Activated naive CD4-positive, alpha-beta T cell treated with anti-CD3 and anti-CD28 coated beads for 36 hours (primary cell): ENCODE measurements at places on chromosomes 2 and 18. TPM values are rescaled to one million over a fixed set of nuclear protein-coding genes. Genes with fewer than 3 reads are reported as not detected.
A peak's percentile ranks its signal among the peaks of the same experiment; 100 is the strongest.

The CLEC4F gene
- not detected for total RNA-seq

- H3K27ac ChIP-seq: no peak overlapping the region
- H3K27me3 ChIP-seq: peaks cover 7% of the 10 kb centered on the region
- H3K36me3 ChIP-seq: no peaks in the 10 kb centered on the region
These were observed 2.1 kb downstream of the DSEL start for GRCh38 chr18:67514465-67514864.

DNA sequence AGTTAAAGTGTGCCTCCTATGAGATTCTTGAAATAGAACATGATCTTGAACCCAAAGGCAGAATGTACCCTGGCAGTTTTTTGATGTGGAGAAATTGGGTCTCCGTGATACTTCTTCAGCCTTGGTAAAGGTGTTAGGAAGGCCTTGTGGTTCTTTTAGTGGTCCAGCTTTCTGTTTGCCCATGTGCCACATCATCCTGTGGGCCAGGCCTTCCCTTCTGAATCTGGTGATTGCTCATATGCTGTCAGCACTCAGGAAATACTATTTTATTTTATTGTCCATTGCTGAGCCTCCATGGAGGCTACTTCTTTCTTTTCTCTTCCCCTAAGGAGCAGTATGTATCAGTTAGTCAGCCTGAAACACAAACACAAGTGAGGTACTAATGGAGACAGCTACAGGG lies 52.9 kb downstream of the CCDC141 start:
- H3K27ac ChIP-seq: no peak overlapping the region
- DNase-seq: no peak
- peaks cover 12% of the 10 kb centered on the region for H3K4me1 ChIP-seq
- no peak overlapping the region for H3K4me3 ChIP-seq
- H3K27me3 ChIP-seq: no peaks in the 10 kb centered on the region
- H3K36me3 ChIP-seq: peaks cover 11% of the 10 kb centered on the region

GRCh38 chr18:27185025-27185763 lies at the start of gene CHST9:
CHST9 (minus strand) TSS chr18:27185308; CDS start chr18:27142809, 42,499 bp downstream.
- H3K27me3 ChIP-seq: peaks cover 29% of the 10 kb centered on the region
- DNase-seq: no peak
- H3K27ac ChIP-seq: no peak within 1 kb of the TSS
- H3K4me3 ChIP-seq: no peak within 1 kb of the TSS
- peaks cover 3% of the 10 kb centered on the region for H3K4me1 ChIP-seq

- H3K4me3 ChIP-seq: no peak overlapping the region
- peaks cover 38% of the 10 kb centered on the region for H3K36me3 ChIP-seq
- no peaks in the 10 kb centered on the region for H3K4me1 ChIP-seq
- H3K27ac ChIP-seq: no peak overlapping the region
- H3K27me3 ChIP-seq: no peaks in the 10 kb centered on the region
These were observed 38.0 kb downstream of the DPP4 start for GRCh38 chr2:162035981-162036380.

DNA sequence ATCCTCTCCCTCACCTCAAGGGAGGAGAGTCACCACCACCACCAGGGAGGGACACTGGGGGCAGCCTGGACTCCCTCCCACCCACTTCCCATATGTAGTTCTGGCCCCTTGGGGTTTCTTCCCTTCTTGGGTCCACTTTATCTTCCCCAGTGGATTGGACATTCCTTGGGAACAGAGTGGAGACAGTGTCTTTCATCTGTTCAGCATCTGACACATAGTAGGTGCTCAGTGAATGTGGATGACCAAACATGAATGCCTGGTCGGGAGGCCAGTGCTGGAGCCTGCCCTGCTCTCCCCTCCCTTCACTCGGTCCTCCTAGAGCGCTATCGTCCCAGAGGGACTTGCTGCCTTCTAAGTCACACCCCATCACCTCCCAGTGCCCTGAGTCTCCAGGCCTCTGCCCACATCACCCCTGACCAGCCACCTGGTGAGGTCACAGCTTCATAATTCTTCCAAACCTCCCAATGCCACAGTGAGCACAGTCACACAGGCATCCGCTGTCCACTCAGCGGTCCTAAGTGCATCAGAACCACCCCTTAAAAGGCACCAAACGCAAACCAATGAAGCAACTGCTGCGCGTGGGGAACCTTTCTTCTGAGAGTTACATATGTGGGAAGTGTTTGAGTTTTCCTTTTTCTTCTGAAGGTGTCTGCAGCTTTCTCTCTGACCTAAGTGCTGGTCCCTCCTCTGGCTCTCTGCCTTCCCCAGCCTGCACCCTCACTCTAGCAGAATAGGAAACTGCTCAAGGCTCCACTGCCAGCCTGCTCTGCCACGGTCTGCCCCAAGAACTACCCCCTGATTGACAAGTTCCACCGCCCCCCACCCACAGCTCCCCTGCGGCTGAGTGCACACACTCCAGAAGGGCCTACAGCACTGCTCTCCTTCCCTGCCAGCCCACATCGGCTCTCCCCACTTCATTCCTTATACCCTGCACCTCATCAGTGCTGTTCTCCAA lies 7.2 kb upstream of the SFXN5 start:
- no peaks in the 10 kb centered on the region for H3K27me3 ChIP-seq
- H3K4me3 ChIP-seq: no peak overlapping the region
- H3K27ac ChIP-seq: no peak overlapping the region
- DNase-seq: no peak
- no peaks in the 10 kb centered on the region for H3K4me1 ChIP-seq

The PREPL gene
- 29.6 TPM for total RNA-seq

The UCN gene
- total RNA-seq: 0.89 TPM

DNA sequence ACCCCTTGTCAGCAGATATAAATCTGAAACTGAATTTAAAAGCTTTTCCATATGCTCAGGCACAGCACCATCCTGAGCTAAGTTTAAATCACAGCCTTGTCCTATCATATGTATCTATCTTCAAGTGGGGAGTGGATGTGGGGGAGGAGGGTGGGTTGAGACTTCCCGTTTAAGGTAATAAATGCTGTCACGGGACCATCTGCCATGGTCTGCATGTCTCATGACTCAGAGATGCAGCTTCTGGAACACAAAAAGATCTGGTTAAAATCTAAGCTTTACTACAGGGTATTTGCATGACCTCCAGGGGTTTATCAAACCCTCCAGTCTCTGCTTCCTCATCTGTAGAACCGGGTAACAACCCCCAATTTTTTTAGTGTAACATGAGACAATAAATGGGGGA lies 377.7 kb upstream of the ST6GAL2 start:
- no peaks in the 10 kb centered on the region for H3K27me3 ChIP-seq
- H3K36me3 ChIP-seq: no peaks in the 10 kb centered on the region

The UGGT1 gene
- total RNA-seq: 40.1 TPM

DNA sequence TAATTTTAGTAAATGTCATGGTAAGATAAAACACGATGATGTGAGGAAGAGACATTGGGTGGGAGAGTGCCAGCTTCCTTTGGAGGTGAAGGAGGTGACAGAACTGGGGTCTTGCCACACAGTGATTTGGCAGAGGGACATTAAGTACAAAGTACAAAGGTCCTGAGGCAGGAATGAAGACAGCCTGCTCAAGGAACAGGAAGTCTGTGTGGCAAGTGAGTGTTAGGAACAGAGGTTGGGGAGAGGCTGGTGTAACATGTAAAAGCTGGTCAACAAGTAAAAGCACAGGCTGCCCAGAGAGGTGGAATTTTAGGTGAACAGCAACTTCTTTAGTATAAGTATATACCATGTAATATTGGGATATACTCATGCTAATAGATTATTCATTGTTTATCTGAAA lies 73.1 kb downstream of the INPP5D start:
- H3K27ac ChIP-seq: no peak overlapping the region
- no peak for DNase-seq
- no peaks in the 10 kb centered on the region for H3K27me3 ChIP-seq
- peaks cover 15% of the 10 kb centered on the region for H3K4me1 ChIP-seq
- H3K36me3 ChIP-seq: peaks cover 59% of the 10 kb centered on the region

DNA sequence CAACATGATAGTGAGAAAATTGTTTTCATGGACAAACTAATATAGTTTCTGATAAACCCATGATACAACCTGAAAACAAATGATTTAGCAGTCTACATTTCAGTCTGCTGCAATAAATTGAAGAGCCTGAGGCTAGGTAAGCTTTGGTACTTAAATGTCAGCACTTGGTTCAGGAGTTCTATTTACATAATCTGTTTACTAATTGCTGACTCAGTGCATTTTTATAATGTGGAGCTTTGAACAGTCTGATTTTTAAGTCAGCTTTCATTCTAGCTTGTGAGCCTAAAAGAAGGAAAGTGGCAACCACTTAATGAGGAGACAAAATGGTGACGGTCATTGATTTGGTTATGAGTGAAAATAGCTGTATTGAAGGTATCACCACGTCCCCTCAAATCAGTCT lies 488.6 kb downstream of the CPS1 start:
- H3K27me3 ChIP-seq: no peaks in the 10 kb centered on the region
- no peak overlapping the region for H3K27ac ChIP-seq
- DNase-seq: no peak
- H3K4me3 ChIP-seq: no peak overlapping the region

- no peak for DNase-seq
- H3K4me1 ChIP-seq: no peaks in the 10 kb centered on the region
- no peaks in the 10 kb centered on the region for H3K27me3 ChIP-seq
- H3K27ac ChIP-seq: no peak overlapping the region
- H3K36me3 ChIP-seq: no peaks in the 10 kb centered on the region
- no peak overlapping the region for H3K4me3 ChIP-seq
These were observed 38.4 kb downstream of the TBC1D8 start for GRCh38 chr2:101112772-101113157.

DNA sequence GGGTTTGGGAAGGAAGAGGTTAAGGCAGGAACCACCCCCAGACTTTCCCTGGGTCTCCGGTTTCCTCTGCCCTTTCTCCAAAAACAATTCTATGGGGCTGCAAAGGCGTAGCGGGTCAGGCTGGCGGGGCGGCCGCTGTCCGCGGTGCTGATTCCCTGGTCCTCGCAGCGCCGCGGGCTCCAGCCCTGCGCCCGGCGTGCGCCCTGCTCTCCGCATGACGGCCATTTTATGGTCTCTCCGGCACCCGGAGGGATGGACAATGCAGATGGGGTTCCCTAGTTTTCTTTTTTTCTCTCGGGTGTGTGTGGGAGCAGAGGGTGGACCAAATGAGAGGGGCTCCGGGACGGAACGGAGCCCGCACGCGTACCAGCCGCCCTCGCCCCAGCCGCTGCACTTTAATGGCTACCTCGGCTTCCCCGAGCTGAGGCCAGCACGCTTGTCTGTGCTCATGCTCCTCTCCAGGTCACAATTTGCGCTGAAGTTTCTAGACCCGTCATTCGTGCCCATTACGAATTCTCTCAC lies 1.6 kb downstream of the ST8SIA3 start:
- H3K27ac ChIP-seq: no peak overlapping the region
- no peak overlapping the region for H3K4me3 ChIP-seq
- H3K36me3 ChIP-seq: peaks cover 3% of the 10 kb centered on the region
- peaks cover 52% of the 10 kb centered on the region for H3K27me3 ChIP-seq
- DNase-seq: peak; percentile 32

- no peaks in the 10 kb centered on the region for H3K4me1 ChIP-seq
- H3K27me3 ChIP-seq: no peaks in the 10 kb centered on the region
- no peak overlapping the region for H3K27ac ChIP-seq
- H3K4me3 ChIP-seq: no peak overlapping the region
- DNase-seq: no peak
These were observed 4.0 kb downstream of the FLACC1 start for GRCh38 chr2:201353116-201353515.

The AOX1 gene
- total RNA-seq: 0.45 TPM

DNA sequence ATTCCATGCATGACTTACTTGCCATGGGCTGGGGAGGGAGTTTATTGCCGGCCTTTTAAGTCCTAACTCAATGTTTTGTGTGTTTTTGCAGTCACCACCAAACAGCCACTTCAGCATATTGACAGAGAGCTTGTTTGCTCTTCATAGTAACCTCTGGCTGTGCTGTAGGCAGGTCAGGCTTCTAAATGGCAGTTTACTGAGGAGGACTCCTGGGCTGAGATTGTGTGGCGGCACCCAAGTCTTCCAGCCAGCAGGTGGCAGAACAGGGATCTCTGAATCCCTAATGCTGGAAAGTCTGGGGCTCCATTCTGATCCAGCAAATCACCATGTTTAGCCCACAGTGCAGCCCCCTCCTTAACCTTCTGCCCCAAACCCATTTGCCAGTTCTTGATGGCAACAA lies 121.2 kb downstream of the CAPN13 start:
- H3K27ac ChIP-seq: no peak overlapping the region
- H3K27me3 ChIP-seq: no peaks in the 10 kb centered on the region
- H3K4me1 ChIP-seq: no peaks in the 10 kb centered on the region
- no peak for DNase-seq

DNA sequence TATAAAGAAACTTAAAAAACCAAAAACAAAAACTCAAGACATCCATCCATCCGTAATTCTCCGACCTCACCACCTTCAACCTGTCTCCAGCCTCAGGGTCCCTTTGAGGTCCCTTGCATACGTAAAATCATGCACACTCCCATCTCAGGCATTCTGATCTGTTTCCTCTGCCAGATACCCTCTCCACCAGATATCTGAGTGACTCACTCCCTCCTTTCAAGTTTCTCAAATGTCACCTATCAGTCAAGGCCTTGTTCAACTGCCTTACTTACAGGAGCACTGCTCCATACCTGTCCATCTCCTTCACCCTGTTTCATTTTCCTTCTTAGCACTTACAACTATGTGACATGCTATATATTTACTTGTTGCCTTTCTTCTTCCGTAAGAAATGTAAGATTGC lies 369.3 kb downstream of the NBAS start:
- no peak for DNase-seq
- no peaks in the 10 kb centered on the region for H3K27me3 ChIP-seq
- no peak overlapping the region for H3K4me3 ChIP-seq
- peaks cover 20% of the 10 kb centered on the region for H3K36me3 ChIP-seq
- H3K27ac ChIP-seq: no peak overlapping the region

The SAG gene
- total RNA-seq: not detected

DNA sequence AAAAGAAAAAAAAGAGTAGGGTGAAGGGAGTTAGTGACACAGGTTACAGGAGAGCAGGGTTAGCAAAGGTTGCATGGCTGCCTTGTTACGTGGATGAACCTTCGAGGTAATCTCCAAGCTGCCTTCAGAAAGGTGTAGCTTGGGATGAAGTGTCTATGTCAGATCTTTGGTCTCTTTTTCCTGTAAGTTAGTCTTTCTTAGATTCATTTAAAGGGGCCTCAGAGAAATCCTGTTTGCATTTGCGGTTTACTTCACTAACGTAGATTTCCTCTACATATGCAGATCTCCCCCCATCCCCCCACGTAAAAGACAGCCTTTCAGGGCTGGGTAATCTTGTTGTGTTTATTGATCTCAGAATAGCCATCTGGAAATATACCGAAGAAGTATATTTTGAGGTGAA lies 83.7 kb downstream of the MTA3 start:
- H3K36me3 ChIP-seq: peaks cover 2% of the 10 kb centered on the region
- peak overlapping the region; percentile 54 for H3K4me3 ChIP-seq

The AQP12B gene
- total RNA-seq: not detected

- H3K4me3 ChIP-seq: no peak overlapping the region
- peaks cover 39% of the 10 kb centered on the region for H3K4me1 ChIP-seq
- no peak for DNase-seq
- peaks cover 15% of the 10 kb centered on the region for H3K27me3 ChIP-seq
These were observed 2.5 kb upstream of the NPAS2 start for GRCh38 chr2:100817388-100817985.
